ENCODE measurements at places on chromosomes 6 and 20.
A peak's percentile ranks its signal among the peaks of the same experiment; 100 is the strongest.

GRCh38 chr6:24848461-24848860 is 49.7 kb upstream of the ARMH2 start:
- DNase-seq = no peak

DNA sequence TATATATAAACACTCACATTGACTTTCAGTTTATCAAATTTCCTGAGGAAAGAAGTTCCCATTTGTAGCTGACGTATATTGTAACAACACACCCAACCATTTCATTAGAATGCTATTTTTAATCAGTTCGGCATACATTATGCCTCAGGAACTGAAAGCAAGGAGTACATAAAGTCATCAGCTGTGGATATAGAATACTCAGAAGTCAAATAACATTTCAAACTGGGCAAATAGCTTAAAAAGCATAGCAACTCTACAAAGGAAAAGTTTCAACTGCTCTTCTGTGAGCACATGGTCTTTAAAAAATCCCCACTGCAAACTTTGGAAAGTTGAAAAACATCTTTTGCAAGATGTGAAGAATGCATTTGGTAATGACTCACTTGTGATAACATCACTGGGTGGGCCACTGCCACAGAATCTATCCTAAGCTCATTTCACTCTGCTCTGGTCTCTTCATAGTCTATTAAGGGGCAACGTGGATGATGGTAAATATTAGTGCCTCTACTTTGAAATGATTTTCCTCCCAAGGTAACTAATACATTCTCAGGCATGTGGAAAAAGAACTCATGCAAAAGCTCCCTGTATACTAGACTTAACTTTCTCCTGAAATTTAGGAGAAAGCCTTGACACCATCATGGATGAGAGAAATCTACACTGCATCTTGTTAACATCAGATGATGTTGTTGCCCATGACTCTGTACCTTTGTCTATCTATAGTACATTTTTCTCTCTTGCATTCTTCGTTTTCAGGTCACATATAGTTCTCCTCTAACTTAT is 49.2 kb downstream of the FYN start:
- peak; percentile 51 for DNase-seq

DNA sequence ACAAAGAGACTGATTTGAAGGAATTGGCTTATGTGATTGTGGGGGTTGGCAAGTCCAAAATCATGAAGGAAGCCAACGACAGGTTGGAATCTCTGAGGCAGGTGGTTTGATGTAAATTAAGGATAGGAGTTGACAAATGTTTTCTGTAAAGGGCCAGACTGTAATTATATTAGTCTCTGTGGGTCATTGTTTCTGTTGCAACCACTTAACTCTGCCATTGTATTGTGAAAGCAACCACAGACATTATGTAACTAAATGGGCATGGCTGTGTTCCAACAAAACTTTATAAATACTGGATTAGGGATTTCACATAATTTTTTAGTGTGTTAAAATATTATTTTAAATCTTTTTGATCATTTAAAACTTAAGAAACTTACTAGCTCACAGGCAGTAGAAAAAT is 199.2 kb upstream of the MYLIP start:
- no peak for DNase-seq

DNA sequence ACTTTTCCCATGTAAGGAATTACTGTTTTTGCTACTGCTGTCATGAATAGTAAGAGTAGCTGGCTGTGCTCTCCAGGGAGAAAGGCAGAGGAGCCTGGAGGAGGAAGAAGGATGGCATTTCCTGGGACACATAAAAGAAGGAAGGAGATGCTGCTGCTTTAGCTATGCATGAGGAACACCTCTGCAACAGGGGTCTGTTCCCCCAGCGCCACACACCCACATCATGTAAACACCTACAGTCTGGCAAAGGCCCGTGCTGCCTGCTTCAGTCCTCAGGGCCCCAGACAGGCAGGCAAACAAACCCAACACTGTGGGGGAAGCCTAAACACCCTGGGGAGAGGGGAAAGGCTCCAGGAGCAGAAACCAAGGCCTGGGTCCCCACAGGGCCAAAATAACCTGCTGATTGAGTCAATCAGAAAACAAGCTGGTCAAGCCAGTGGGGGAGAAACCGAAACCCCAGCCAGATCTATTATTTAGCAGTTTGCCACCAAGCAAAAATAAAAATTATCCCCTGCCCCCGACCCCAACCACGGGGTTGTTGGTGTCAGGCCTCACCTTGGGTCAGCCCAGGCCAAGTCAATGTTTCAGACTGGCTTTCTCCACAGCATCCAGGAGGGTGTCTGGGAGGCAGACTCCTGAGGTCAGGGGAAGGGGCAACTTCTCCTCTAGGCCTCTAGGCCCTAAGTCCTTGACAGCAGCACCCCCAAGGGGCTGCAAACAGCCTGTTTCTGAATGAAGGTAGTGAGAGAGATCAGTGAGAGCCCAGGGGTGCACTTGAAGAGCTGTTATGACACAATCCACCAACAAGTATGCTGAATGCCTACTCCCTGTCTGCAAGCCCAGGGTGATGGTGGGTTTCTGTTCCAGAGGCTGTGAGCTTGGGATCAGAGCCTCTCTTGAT is 34.6 kb upstream of the SCUBE3 start:
- DNase-seq = no peak
